Upper lobe of right lung (tissue), 1 donor: ENCODE measurements at places on chromosomes 2 and 18. TPM values are rescaled to one million over a fixed set of nuclear protein-coding genes. Genes with fewer than 3 reads are reported as not detected.

The EML6 gene
- 1.4 TPM for total RNA-seq

The RBBP8 gene
- 30.4 TPM for total RNA-seq

The LYPD6 gene
- total RNA-seq, result 0.29 TPM

The POMC gene
- total RNA-seq, result 3.3 TPM

The SP110 gene
- 46.9 TPM for total RNA-seq

The AKAIN1 gene
- total RNA-seq, result not detected

The TMEFF2 gene
- total RNA-seq, result not detected

The ZNF396 gene
- total RNA-seq, result 3.1 TPM

The ARHGAP25 gene
- total RNA-seq, result 31.8 TPM

The RNF103 gene
- 21.0 TPM for total RNA-seq

GRCh38 chr2:28991460-28991859 lies 10.4 kb downstream of the TOGARAM2 start:
- DNase-seq, result no peak
- no peaks in the 10 kb centered on the region for H3K36me3 ChIP-seq
- H3K4me1 ChIP-seq, result no peaks in the 10 kb centered on the region
- H3K4me3 ChIP-seq, result no peak overlapping the region
- no peak overlapping the region for H3K27ac ChIP-seq

- no peaks in the 10 kb centered on the region for H3K36me3 ChIP-seq
- no peaks in the 10 kb centered on the region for H3K27me3 ChIP-seq
- H3K4me3 ChIP-seq, result no peak overlapping the region
- H3K27ac ChIP-seq, result no peak overlapping the region
- H3K4me1 ChIP-seq, result no peaks in the 10 kb centered on the region
Measured at GRCh38 chr2:186537019-186537418, 51.0 kb downstream of the ZC3H15 start.

DNA sequence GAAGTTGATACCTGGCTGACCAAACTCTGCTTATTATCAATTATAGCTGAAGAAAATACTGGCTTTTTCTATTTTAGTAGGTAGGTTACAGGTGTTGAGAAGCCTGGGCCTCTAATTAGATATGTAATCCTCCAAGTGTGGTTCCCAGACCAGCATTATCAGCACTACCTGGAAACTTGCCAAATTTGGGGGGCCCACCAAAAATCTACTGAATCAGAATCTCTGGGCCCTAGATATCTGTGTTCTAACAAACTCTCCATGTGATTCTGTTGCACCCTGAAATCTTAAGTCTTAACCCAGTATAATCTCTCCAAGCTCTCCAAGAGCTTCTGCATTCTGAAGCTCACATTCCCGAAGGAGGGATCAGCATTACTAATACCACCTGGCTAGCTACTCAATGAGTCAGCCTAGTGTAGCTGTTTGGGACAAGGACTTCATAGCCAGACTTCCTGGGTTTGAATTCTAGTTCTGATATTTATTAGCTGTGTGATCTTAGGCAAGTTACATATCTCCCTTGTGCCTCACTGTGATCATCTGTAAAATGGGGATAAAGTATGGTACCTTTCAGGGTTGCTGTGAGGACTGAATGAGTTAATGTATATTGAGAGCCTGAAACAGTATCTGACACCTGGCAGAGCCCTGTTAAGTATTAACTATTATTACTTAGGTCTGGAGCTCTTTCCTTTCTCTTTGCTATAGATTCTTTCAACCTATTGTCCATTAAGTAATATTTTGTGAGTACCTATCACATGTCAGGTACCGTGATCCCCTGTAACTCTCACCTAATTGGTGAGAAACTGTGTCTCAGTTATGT lies 94.1 kb upstream of the CD302 start:
- no peak for DNase-seq
- no peak overlapping the region for H3K4me3 ChIP-seq
- no peaks in the 10 kb centered on the region for H3K4me1 ChIP-seq
- no peak overlapping the region for H3K27ac ChIP-seq

DNA sequence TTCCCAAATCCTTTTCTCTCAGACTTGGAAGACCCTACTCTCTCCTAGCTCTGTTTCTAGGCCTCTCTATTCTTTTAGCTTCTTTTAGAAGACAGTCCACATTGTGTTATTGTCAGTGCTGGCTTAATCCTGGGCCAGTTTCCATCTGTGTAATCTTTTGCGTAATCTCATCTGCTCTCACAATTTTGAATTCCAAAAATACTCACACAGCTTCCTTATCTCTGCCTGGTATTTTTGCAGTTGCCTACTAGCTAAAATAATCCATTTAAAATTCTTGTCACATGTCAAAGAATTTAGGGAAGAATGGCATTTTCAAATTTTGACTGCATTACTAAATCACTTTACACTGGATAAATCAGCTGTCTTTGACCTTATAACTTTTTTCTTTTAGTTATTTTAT lies 200.6 kb upstream of the MEX3C start:
- H3K4me3 ChIP-seq, result no peak overlapping the region
- H3K4me1 ChIP-seq, result no peaks in the 10 kb centered on the region
- H3K27me3 ChIP-seq, result no peaks in the 10 kb centered on the region

DNA sequence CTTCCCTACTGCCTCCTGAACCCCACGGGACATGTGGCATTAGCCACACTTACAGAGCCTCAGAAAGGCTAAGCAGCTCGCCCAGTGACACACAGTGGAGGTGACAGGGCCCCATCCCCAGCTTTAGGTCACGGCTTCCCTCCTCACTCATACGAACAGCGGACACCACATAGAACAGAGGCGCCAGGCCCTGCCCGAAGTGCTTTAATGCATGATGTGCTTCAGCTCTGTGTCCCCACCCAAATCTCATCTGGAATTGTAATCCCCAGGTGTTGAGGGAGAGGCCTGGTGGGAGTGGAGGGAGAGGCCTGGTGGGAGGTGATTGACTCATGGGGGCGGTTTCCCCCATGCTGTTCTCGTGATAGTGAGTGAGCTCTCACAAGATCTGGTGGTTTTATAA lies 135.3 kb downstream of the PTGR3 start:
- no peak for DNase-seq
- no peaks in the 10 kb centered on the region for H3K36me3 ChIP-seq
- H3K4me3 ChIP-seq, result no peak overlapping the region
- no peaks in the 10 kb centered on the region for H3K27me3 ChIP-seq

- no peaks in the 10 kb centered on the region for H3K36me3 ChIP-seq
- H3K4me3 ChIP-seq, result no peak overlapping the region
- peaks cover 5% of the 10 kb centered on the region for H3K4me1 ChIP-seq
- H3K27ac ChIP-seq, result no peak overlapping the region
Measured at GRCh38 chr2:172169611-172170010, 66.9 kb upstream of the DLX2 start.

GRCh38 chr2:189306525-189306924 lies 127.0 kb upstream of the COL5A2 start:
- no peak overlapping the region for H3K4me3 ChIP-seq
- no peak for DNase-seq

GRCh38 chr2:96159084-96159830 lies 14.0 kb upstream of the DUSP2 start:
- H3K27me3 ChIP-seq, result no peaks in the 10 kb centered on the region

DNA sequence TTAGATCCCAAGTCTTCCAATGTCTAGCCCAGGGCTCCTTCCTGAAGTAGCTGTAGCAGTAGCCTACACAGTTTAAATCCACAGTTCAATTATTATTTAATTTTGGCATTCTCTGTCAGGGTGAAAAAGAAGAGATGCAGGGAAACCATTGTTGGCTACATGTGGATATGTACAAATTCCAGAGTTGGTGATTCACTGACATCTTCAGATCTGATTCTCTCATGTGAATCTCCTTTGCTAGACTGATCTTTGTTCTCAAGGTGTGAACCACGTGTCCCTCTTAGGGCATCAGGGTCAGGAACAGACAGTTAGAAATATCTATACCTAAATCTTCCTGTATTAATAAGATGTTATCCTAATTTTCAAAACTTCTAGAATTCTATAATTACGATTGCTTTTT lies 36.7 kb downstream of the ADCYAP1 start:
- no peak overlapping the region for H3K27ac ChIP-seq
- DNase-seq, result no peak
- H3K4me3 ChIP-seq, result no peak overlapping the region
- no peaks in the 10 kb centered on the region for H3K36me3 ChIP-seq
- H3K27me3 ChIP-seq, result no peaks in the 10 kb centered on the region

GRCh38 chr2:163200741-163201140 lies 362.2 kb upstream of the KCNH7 start:
- H3K4me3 ChIP-seq, result no peak overlapping the region
- DNase-seq, result no peak
- no peak overlapping the region for H3K27ac ChIP-seq
- H3K36me3 ChIP-seq, result no peaks in the 10 kb centered on the region
- H3K4me1 ChIP-seq, result no peaks in the 10 kb centered on the region

DNA sequence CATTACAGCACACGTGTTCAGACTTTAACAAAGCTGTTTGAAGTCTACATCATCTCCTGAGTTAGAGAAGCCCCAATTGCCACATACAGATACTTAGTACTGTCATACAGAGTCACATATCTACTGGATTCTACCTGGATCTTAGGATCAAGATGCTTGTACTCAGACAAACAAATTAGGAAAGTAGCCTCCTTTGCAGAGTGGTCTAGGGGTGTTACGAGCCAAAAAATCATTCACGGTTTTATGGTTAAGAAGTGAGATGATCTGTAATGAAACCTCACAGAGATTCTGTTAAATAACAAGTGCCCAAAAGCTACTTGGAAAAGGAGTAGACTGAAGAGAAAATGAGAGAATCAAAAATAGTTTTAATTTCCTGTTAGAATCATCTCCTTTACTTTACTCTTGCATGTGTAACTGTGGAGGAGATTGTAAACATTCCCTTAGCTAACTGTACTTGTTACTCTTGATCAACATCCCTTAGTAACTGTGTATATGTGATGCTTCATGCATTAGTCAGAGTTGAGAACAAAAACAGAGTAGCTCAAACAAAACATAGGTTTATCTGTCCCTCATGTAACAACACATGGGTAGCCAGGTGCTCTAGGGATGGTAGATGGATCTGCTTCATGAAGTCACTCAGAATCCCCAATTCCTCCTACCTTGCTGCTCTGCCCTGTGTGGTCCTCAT lies 16.4 kb upstream of the IL1RL1 start:
- DNase-seq, result no peak
- H3K36me3 ChIP-seq, result no peaks in the 10 kb centered on the region

GRCh38 chr2:28435814-28436351 lies 43.2 kb downstream of the FOSL2 start:
- H3K36me3 ChIP-seq, result no peaks in the 10 kb centered on the region
- H3K27me3 ChIP-seq, result no peaks in the 10 kb centered on the region
- H3K4me1 ChIP-seq, result no peaks in the 10 kb centered on the region
- H3K4me3 ChIP-seq, result no peak overlapping the region

- H3K27ac ChIP-seq, result no peak overlapping the region
- no peak for DNase-seq
- H3K36me3 ChIP-seq, result no peaks in the 10 kb centered on the region
- no peaks in the 10 kb centered on the region for H3K27me3 ChIP-seq
- no peaks in the 10 kb centered on the region for H3K4me1 ChIP-seq
Measured at GRCh38 chr18:55781481-55781957, 193.5 kb upstream of the TCF4 start.

DNA sequence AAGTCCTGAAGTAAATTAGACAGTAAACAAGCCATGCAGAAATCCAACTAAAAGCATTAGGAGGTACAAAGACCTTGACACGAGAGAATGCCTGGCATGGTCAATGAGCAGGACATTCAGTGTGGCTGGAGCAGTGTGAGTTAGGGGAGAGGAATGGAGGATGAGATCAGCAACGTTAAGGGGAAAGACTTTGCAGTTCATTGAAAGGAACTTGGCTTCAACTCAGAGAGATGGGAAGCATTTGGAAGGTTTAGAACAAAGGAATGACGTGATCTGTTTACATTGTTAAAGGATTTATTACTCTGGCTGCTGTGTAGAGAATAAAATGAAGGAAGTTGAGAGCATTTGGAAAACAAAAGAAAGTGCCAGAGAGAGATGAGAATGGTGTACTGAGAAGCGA lies 621.3 kb downstream of the XIRP2 start:
- H3K27ac ChIP-seq, result no peak overlapping the region
- H3K4me3 ChIP-seq, result no peak overlapping the region
- DNase-seq, result no peak
- no peaks in the 10 kb centered on the region for H3K36me3 ChIP-seq

DNA sequence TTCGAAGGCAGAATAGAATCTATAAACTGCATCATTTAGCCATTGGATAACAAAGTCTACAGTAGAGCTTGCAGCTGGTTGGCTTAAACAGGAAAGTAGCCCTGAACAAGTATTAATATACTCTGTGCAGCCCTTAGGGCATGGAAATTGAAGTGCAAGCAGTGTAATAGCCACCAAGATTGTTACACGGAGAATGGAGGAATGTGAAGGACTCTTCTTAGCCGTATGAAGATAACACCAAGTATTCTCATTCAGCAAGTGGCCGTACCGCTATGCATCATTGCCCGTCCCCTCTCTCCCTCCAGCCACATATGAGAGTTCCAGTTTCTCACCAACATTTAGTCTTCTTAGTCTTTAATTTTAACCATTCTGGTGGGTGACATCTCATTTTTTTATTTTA lies 40.5 kb downstream of the ANKRD12 start:
- H3K27me3 ChIP-seq, result no peaks in the 10 kb centered on the region
- DNase-seq, result no peak
- H3K27ac ChIP-seq, result no peak overlapping the region
- peaks cover 42% of the 10 kb centered on the region for H3K4me1 ChIP-seq

DNA sequence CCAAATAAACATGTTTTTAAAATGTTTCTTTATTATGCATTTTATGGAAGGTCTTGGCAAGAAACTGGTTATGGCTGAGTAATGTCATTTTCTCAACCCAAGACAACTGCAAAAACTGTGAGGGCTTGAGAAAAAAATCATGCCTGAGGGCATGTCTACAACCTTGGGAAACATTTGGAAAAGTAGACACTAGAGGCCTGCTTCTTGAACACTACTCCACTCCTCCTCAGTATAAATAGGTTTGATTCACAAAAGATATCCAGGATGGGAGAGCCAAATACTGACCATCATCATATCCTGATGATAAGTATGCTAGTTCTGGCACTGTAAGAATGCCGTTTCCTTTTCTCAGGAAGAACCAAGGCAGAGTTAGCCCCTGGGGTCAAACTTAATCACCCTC lies 71.1 kb downstream of the OSR1 start:
- H3K27me3 ChIP-seq, result no peaks in the 10 kb centered on the region
- peaks cover 4% of the 10 kb centered on the region for H3K4me1 ChIP-seq
- H3K27ac ChIP-seq, result no peak overlapping the region
- H3K36me3 ChIP-seq, result no peaks in the 10 kb centered on the region
- no peak overlapping the region for H3K4me3 ChIP-seq

- no peak overlapping the region for H3K4me3 ChIP-seq
- no peak overlapping the region for H3K27ac ChIP-seq
- H3K27me3 ChIP-seq, result no peaks in the 10 kb centered on the region
- no peaks in the 10 kb centered on the region for H3K36me3 ChIP-seq
- no peak for DNase-seq
Measured at GRCh38 chr18:6057604-6058003, 162.3 kb upstream of the TMEM200C start.

- no peaks in the 10 kb centered on the region for H3K27me3 ChIP-seq
- peaks cover 4% of the 10 kb centered on the region for H3K4me1 ChIP-seq
- H3K4me3 ChIP-seq, result no peak overlapping the region
- no peaks in the 10 kb centered on the region for H3K36me3 ChIP-seq
- DNase-seq, result no peak
Measured at GRCh38 chr2:159996792-159997546, 65.4 kb downstream of the PLA2R1 start.

GRCh38 chr18:40897884-40898283 lies 1057.2 kb upstream of the PIK3C3 start:
- no peaks in the 10 kb centered on the region for H3K4me1 ChIP-seq
- no peak overlapping the region for H3K4me3 ChIP-seq
- H3K27ac ChIP-seq, result no peak overlapping the region
- H3K36me3 ChIP-seq, result no peaks in the 10 kb centered on the region

GRCh38 chr18:37299471-37300304 lies 265.9 kb downstream of the CELF4 start:
- no peaks in the 10 kb centered on the region for H3K36me3 ChIP-seq
- DNase-seq, result peak; percentile 82
- no peaks in the 10 kb centered on the region for H3K27me3 ChIP-seq
